ENCODE measurements at places on chromosomes 6 and 20.
A peak's percentile ranks its signal among the peaks of the same experiment; 100 is the strongest.

GRCh38 chr20:56629464-56630085, 469 bp downstream of the TFAP2C start:
- H3K36me3 ChIP-seq = no peaks in the 10 kb centered on the region
- H3K4me1 ChIP-seq = peaks cover 23% of the 10 kb centered on the region
- peaks cover 59% of the 10 kb centered on the region for H3K27me3 ChIP-seq
- H3K27ac ChIP-seq = peak overlapping the region; percentile 79
- H3K4me3 ChIP-seq = peak overlapping the region; percentile 61
- DNase-seq = no peak

- H3K4me3 ChIP-seq = peak overlapping the region; percentile 24
- H3K27me3 ChIP-seq = no peaks in the 10 kb centered on the region
- DNase-seq = peak; percentile 80
- peaks cover 38% of the 10 kb centered on the region for H3K36me3 ChIP-seq
- peak overlapping the region; percentile 80 for H3K27ac ChIP-seq
Observed at GRCh38 chr6:16602035-16602434, 159.2 kb downstream of the ATXN1 start.

DNA sequence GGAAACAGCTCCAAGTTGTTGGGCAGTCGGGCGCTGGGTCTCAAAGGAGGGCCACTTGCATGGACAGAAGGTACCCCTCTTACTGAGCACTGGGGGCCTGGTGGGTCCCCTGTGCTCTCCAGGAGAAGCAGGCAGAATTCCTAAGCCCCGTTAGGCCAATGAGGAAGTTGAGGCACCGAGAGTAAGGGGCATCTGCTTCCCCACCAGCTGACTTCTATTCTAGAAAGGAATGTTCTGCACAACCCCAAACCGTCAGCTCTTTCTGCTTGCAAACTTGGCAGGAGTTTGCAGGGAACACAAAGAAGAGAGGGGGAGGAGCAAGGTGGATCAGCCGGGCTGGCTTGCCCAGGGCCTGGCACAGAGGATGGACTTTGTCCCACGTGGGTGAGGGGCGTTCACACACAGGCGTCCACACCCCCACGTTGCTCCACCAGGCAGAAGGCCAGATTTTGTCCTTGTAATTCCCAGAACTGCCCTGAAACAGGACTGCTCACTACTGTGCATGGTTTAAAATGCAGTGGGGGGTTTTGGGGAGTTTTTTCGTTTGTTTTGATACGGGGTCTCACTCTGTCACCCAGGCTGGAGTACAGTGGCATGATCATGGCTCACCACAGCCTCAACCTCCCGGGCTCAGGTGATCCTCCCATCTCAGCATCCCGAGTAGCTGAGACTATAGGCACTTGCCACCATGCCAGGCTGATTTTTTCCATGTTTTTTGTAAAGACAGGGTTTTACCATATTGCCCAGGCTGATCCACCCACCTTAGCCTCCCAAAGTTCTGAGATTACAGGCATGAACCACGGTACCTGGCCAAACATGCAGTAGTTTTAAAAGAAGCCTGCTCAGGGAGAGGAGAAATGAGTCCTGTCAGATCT, 93.3 kb downstream of the SNX5 start:
- peak overlapping the region; percentile 33 for H3K27ac ChIP-seq
- peaks cover 81% of the 10 kb centered on the region for H3K4me1 ChIP-seq
- no peak overlapping the region for H3K4me3 ChIP-seq

GRCh38 chr20:51987812-51988211, 185.5 kb upstream of the SALL4 start:
- no peaks in the 10 kb centered on the region for H3K27me3 ChIP-seq
- H3K4me3 ChIP-seq = no peak overlapping the region
- no peaks in the 10 kb centered on the region for H3K36me3 ChIP-seq

GRCh38 chr6:73006146-73006545, 219.2 kb downstream of the KHDC1L start:
- no peak for DNase-seq
- H3K4me3 ChIP-seq = no peak overlapping the region
- no peaks in the 10 kb centered on the region for H3K27me3 ChIP-seq

- H3K4me3 ChIP-seq = no peak overlapping the region
- peaks cover 16% of the 10 kb centered on the region for H3K4me1 ChIP-seq
- no peak overlapping the region for H3K27ac ChIP-seq
- DNase-seq = peak; percentile 59
Observed at GRCh38 chr6:148577687-148578488, 168.9 kb upstream of the UST start.

DNA sequence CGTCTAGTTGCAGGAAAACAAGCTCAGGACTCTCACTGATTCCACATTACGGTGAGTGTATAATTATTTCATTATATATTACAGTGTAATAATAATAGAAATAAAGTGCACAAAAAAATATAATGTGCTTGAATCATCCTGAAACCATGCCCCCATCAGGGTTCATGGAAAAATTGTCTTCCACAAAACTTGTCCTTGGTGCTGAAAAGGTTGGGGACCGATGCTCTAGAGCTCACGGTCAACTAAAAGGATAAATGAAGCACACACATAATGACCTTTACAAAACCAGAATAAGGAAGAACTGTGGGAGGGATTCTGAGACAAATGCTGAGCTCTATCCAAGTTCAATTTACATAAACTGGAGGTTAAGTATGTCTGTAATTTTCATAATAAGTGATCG, 194.3 kb downstream of the COL19A1 start:
- no peak overlapping the region for H3K27ac ChIP-seq
- H3K4me1 ChIP-seq = peaks cover 2% of the 10 kb centered on the region
- H3K4me3 ChIP-seq = no peak overlapping the region
- H3K27me3 ChIP-seq = no peaks in the 10 kb centered on the region

GRCh38 chr20:35767683-35768481, 3.9 kb upstream of the PHF20 start:
- peak overlapping the region; percentile 100 for H3K27ac ChIP-seq
- peak overlapping the region; percentile 89 for H3K4me3 ChIP-seq
- H3K36me3 ChIP-seq = no peaks in the 10 kb centered on the region
- peak; percentile 62 for DNase-seq

DNA sequence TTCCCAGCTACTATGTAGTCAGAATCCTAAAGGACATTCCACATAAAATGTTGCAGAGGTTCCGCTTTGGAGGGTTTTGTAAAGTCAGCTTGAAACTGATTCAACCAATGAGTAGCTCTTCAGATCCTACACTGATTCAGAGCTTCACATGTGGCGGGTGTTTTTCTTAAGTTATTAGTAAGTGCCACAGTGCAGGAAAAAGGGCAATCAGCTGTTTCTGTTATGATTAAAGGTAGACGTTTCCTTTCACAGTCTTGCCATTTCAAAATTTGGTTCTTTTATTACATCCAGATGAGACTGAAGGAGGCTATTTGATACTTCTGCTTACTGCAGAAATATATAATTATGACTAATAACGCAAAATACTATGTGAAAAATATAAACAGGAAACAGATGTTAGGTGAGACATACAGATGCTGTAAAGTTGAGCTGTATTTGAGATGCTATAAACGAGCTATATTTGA, 443.9 kb downstream of the CDKAL1 start:
- H3K36me3 ChIP-seq = peaks cover 10% of the 10 kb centered on the region
- no peaks in the 10 kb centered on the region for H3K4me1 ChIP-seq
- DNase-seq = no peak
- no peaks in the 10 kb centered on the region for H3K27me3 ChIP-seq
- no peak overlapping the region for H3K27ac ChIP-seq

DNA sequence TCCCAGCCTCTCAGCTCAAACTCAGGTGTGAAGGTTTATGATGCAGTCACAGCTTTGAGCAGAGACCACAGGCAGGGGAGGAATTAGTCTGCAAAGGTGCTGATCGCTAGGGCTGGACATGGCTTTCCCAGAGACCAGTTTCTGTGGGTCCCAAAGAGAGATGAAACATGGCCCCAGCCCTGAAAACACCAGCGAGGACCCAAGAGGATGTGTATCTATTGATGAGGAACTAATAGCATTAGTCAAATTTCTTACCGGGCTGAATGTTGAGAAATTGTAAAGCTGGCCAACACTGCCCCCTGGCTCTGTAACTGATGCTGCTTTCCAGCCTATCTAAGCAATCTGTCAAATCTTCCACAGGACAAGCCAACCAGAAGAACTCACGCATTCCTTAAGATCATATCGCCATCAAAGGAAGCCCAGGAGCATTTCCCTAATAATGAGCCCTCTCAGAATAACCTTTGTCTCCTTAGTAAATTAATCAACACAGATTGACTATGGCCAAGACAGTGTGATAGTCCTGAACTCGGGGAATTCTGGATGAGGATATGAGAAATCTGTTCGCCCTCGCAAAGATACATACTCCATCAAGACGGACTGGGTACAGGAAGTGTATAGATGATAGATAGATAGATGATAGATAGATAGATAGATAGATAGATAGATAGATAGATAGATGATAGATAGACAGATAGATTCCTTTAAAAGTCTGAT, 7.8 kb upstream of the ACSS1 start:
- H3K4me1 ChIP-seq = peaks cover 20% of the 10 kb centered on the region
- no peak overlapping the region for H3K27ac ChIP-seq
- no peaks in the 10 kb centered on the region for H3K36me3 ChIP-seq
- no peak overlapping the region for H3K4me3 ChIP-seq

DNA sequence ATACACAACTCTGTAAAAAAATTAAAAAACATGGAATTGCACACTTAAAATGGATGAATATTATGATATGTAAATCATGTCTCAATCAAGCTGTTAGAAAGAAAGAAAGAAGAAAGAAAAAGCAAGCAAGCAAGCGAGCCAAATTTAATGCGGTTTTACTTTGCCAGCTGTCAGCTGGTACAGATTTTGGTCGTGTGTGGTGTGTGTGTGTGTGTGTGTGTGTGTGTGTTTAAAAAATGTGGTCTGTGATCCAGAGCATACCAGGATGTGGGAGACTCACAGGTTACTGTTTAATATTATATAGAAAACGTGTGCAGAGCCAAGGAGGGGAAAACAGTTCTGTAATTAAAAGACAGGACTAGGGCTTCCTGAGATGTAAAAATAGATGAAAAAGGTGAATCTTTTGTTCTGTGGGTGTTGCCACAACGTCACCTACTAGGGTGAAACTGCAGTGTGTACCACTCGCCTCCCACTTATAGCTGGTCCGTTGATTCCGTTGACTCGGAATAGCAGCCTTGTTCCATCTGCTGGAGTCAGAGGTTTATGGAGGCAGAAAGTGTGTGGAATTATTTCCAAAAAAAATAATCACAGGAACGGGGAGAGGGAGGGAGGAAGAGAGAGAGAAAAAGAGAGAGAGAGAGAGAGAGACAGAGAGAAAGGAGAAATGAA, 197.7 kb downstream of the BCAS1 start:
- peak; percentile 33 for DNase-seq
- peaks cover 31% of the 10 kb centered on the region for H3K4me1 ChIP-seq
- no peaks in the 10 kb centered on the region for H3K36me3 ChIP-seq
- H3K4me3 ChIP-seq = peak overlapping the region; percentile 72
- H3K27ac ChIP-seq = peak overlapping the region; percentile 92

GRCh38 chr20:17966432-17967310, 1.9 kb downstream of the SNX5 start:
- no peaks in the 10 kb centered on the region for H3K27me3 ChIP-seq
- peaks cover 39% of the 10 kb centered on the region for H3K4me1 ChIP-seq
- DNase-seq = no peak
- peak overlapping the region; percentile 97 for H3K4me3 ChIP-seq
- peak overlapping the region; percentile 99 for H3K27ac ChIP-seq

GRCh38 chr6:135291288-135292076, 110.4 kb downstream of the MYB start:
- no peak for DNase-seq
- peaks cover 16% of the 10 kb centered on the region for H3K36me3 ChIP-seq
- H3K4me3 ChIP-seq = no peak overlapping the region
- no peak overlapping the region for H3K27ac ChIP-seq
- no peaks in the 10 kb centered on the region for H3K27me3 ChIP-seq

GRCh38 chr20:54382419-54382818, 93.0 kb upstream of the DOK5 start:
- H3K27me3 ChIP-seq = peaks cover 27% of the 10 kb centered on the region
- no peaks in the 10 kb centered on the region for H3K4me1 ChIP-seq
- DNase-seq = no peak

- no peak overlapping the region for H3K27ac ChIP-seq
- H3K4me1 ChIP-seq = no peaks in the 10 kb centered on the region
- H3K36me3 ChIP-seq = no peaks in the 10 kb centered on the region
- no peak for DNase-seq
- no peak overlapping the region for H3K4me3 ChIP-seq
Observed at GRCh38 chr20:39773380-39774000, 811.3 kb downstream of the DHX35 start.
